ENCODE measurements at places on chromosomes 12 and 14. TPM values are rescaled to one million over a fixed set of nuclear protein-coding genes. Genes with fewer than 3 reads are reported as not detected.

IAPP gene
- total RNA-seq: not detected

ADCY6 gene
- 27.8 TPM for total RNA-seq

FOXG1 gene
- not detected for total RNA-seq

NKX2-1 gene
- total RNA-seq: not detected

TNS2 gene
- total RNA-seq: 30.9 TPM

KCNH3 gene
- 0.32 TPM for total RNA-seq

KCNMB4 gene
- total RNA-seq: 3.9 TPM

C14orf180 gene
- not detected for total RNA-seq

PLEKHD1 gene
- total RNA-seq: under 0.01 TPM

RPGRIP1 gene
- total RNA-seq: not detected

SP7 gene
- total RNA-seq: not detected

KERA gene
- not detected for total RNA-seq

SLC24A4 gene
- total RNA-seq: not detected

LRRC43 gene
- total RNA-seq: 1.2 TPM

FOXN3 gene
- 6.8 TPM for total RNA-seq

PLCZ1 gene
- total RNA-seq: under 0.01 TPM

DCP1B gene
- total RNA-seq: 6.2 TPM

RGS6 gene
- total RNA-seq: not detected

POTEM gene
- total RNA-seq: not detected

TPH2 gene
- not detected for total RNA-seq

SPTB gene
- not detected for total RNA-seq

TAPBPL gene
- 3.9 TPM for total RNA-seq

KLRD1 gene
- 0.30 TPM for total RNA-seq

RAN gene
- total RNA-seq: 593 TPM

CCDC63 gene
- not detected for total RNA-seq

CD69 gene
- total RNA-seq: 2.0 TPM

RAPGEF3 gene
- total RNA-seq: 29.5 TPM

CMAS gene
- 31.9 TPM for total RNA-seq

OLR1 gene
- not detected for total RNA-seq

NOS1 gene
- total RNA-seq: not detected

DEGS2 gene
- total RNA-seq: under 0.01 TPM

C14orf39 gene
- total RNA-seq: not detected

GARIN6 gene
- total RNA-seq: not detected

SIX6 gene
- not detected for total RNA-seq

GALNT6 gene
- total RNA-seq: 52.7 TPM

RIPK3 gene
- total RNA-seq: 5.5 TPM

RFX4 gene
- total RNA-seq: not detected

SLC35E3 gene
- 4.5 TPM for total RNA-seq

AHNAK2 gene
- 42.7 TPM for total RNA-seq

KRT82 gene
- total RNA-seq: not detected

SYCP3 gene
- total RNA-seq: 0.30 TPM

KRT3 gene
- total RNA-seq: not detected

TAC3 gene
- total RNA-seq: not detected

ARPC3 gene
- total RNA-seq: 529 TPM

PTPRO gene
- total RNA-seq: not detected

CMA1 gene
- total RNA-seq: not detected
